Activated CD4-positive, alpha-beta memory T cell treated with anti-CD3 and anti-CD28 coated beads, Interleukin-2, amount 10 ng/mL, durations not matched to agents 7 days and 5 days (primary cell): ENCODE measurements at places on chromosomes 4 and X. TPM values are rescaled to one million over a fixed set of nuclear protein-coding genes. Genes with fewer than 3 reads are reported as not detected.

DNA sequence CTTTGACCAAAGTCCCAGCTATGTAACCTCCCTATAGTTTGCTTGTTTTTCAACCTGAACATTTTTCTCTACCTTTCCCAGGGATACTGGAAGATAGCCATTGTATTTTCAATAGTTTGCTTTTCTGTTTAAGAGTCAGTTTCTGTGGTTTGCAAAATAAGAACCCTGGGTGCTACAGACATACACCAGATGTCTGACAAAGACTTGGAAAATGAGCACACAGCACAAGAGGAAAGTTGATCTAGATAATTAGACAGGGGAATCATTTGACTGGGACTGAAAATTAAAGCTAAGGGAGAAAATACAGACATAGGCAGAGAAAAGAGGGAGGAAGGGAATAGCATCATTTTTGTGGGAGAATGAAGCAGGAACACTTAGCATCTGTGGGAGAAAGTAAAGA lies 218.3 kb upstream of the CNKSR2 start:
- no peak overlapping the region for H3K27ac ChIP-seq
- no peaks in the 10 kb centered on the region for H3K27me3 ChIP-seq
- DNase-seq = no peak
- no peaks in the 10 kb centered on the region for H3K4me1 ChIP-seq
- H3K36me3 ChIP-seq = no peaks in the 10 kb centered on the region

PHOX2B gene
- not detected for total RNA-seq

CABS1 gene
- not detected for total RNA-seq

- H3K4me1 ChIP-seq = no peaks in the 10 kb centered on the region
- no peak overlapping the region for H3K27ac ChIP-seq
- H3K27me3 ChIP-seq = no peaks in the 10 kb centered on the region
- H3K36me3 ChIP-seq = no peaks in the 10 kb centered on the region
- no peak for DNase-seq
Measured at GRCh38 chrX:8668813-8669212, 63.1 kb downstream of the ANOS1 start.

DNA sequence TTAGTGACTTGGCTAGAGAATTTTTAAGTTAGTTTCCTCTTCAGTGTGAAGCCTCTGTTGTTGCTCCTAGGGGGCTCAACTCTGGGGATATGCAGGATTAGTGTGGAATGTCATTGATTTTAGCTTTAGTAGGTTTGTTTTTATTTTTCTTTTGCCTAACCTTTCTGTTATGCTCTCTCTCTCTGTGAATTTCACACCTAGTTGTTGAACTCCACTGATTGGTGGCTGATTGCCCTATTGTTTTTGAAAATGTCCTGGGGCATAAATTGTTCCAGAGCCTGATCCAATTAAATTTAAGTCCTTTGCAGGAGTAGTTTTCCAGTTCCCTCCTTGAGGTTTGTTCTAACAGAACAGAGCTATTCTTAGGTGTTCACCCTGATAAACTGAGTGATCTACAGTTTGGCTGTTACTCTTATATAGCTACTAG lies 393.3 kb upstream of the CTSO start:
- H3K4me1 ChIP-seq = no peaks in the 10 kb centered on the region
- no peaks in the 10 kb centered on the region for H3K36me3 ChIP-seq
- no peak for DNase-seq
- no peak overlapping the region for H3K4me3 ChIP-seq
- no peak overlapping the region for H3K27ac ChIP-seq
